Activated CD8-positive, alpha-beta memory T cell treated with anti-CD3 and anti-CD28 coated beads for 1 hour (primary cell): ENCODE measurements at places on chromosomes 2 and 18.

- no peak for DNase-seq
Measured at GRCh38 chr2:39059366-39059952, 61.4 kb downstream of the SOS1 start.

DNA sequence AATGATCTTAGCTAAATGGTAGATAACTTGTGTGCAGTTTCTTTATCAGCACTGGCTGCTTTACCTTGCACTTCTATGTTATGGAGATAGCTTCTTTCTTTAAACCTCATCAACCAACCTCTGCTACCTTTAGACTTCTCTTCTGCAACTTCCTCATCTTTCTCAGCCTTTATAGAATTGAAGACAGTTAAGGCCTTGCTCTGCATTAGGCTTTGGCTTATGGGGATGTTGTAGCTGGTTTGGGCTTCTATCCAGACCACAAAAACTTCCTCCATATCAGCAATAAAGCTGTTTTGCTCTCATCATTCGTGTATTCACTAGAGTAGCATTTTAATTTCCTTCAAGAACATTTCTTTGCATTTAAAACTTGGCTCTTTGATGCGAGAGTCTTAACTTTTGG, 123.7 kb downstream of the PIK3C3 start:
- DNase-seq, result no peak

DNA sequence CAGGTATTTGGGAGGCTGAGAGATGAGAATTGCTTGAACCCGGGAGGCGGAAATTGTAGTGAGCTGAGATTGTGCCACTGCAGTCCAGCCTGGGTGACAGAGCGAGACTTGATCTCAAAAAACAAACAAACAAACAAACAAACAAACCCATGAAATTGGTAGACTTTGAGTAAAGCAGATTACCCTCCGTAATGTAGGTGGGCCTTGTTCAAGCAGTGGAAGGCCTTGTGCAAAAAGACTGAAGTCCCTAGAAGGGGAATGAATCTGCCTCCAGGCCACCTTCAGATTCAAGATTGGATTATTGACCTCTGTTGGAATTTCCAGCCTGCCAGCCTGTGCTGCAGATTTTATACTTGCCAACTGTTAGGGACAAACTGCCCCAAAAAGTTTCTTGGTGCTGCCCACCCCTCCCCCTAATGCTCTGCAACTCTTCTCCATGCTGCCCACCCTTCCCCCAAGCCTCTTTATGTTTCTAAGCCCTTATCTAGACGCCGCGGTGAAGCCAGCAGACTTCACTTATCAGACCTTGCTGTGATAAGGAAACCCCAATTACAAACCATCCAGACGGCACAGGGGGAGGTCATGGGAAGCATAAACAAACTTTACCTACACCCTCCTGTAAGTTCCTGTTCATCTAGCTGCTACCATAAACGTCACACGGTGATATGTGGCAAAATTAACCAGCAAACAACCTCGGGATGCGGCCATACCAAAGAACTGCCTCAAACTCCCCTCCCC, 17.0 kb downstream of the CYP27A1 start:
- no peak for DNase-seq

DNA sequence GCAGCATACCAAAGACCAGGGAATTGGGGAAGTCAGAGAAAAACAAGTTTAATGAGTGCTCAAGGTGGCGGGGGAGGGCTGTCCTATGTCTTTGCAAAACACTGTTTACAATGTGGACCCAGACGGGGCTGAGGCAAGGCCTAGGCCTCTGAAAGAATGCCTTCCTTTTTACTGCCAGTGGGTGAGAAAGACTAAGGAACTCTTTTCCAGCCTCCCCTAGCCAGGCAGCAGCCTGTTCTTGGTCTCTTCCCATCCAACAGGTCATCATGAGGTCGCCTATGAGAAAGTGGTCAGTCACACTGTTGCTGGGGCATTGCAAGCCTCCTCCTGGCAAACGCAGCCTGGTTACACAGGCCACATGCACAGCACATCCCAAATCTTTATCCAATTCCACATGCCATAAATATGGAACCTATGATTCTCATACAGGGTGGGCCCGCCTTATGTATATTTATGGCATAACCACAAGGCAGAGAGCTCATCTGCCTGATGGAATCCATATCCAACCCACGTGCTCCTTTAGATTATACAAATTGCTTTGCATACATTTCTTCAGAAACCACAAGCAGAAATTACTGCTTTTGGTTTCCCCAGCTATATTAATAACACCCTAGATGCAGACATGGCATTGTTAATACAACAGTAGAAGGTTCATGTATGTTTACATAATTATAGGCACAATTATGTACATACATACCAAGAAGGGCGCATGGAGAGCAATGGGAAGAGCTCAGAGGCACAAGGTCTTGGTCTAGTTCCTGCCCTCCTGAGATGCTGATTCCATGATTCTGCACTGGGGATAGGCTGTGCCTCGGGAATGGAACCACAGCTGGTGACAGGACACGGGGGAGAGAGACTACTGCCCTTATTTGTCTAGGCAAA, 48.6 kb downstream of the NRP2 start:
- no peak for DNase-seq

GRCh38 chr2:73307720-73308119, 14.4 kb upstream of the EGR4 start:
- DNase-seq, result no peak

DNA sequence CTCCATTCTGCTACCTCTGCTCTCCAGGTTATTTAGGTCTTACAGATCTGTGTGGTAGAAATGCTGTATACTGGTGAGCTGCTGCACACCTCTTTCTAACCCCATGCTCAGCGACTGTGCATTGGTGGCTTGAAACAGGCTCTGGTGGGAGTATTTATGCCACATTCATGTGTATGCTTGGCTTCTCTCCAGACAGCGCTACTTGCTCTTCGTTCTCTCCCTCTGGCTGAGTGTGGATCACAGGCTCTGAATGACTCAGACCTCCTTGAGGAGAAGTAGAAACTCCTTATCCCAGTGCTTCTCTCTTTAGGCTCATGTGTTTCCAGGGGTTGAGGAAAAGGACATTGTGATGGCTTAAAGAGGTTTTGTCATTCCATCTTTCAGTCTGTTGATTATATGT, 54.9 kb downstream of the FHOD3 start:
- no peak for DNase-seq

DNA sequence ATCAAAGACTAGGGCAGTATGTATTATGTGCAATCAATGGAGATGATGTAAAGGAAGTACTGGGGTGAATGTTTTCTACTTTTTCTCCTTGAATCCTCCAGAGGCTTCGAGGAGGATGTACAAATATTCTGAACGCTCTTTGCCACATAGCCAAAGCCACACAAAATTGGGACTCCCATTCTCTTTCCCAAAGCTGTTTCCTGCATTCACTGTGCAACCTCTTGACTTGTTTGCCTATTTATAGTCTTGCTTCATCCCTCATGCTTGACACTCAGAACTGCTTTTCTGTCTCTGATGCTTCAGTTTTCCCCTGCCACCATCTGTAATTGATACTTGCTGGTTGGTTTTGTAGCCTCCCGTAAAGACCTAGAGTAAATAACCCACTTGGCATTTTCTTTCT, 208.2 kb upstream of the RBMS1 start:
- DNase-seq, result no peak

- DNase-seq, result no peak
Measured at GRCh38 chr2:223185638-223186037, 133.6 kb downstream of the KCNE4 start.

DNA sequence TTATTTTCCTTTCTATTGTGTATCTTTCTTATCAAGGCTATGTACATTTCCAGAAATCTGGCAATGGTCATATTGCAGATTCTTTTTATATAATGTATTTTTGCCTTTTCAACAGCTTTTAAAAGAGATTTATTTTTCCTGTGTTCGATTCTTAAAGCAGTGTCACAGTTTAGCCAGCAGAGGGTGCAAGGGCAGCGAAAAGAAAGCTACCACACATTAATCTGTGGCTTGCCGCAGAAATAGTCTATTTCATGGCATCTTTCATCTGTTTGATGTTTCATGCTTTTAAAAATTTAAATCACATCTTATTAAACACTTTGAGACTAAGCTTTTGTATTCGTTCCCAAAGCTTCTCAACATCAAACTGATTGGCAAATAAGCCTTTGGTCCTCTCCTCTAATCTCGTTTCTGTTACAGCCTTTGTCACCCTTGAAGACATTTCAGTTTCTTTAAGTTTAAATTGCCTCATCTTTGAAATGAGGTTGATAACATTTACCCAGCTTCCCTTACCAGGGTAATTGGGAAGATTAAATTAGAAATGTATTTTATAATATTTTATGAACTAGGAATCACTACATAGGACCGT, 73.3 kb downstream of the PIK3C3 start:
- DNase-seq, result peak; percentile 8

GRCh38 chr2:62704654-62705006, 883 bp upstream of the EHBP1 start:
- DNase-seq, result no peak

GRCh38 chr18:60022671-60023276, 123.0 kb downstream of the PMAIP1 start:
- DNase-seq, result no peak

- DNase-seq, result no peak
Measured at GRCh38 chr18:75204732-75205513, 4.0 kb downstream of the PTGR3 start.

DNA sequence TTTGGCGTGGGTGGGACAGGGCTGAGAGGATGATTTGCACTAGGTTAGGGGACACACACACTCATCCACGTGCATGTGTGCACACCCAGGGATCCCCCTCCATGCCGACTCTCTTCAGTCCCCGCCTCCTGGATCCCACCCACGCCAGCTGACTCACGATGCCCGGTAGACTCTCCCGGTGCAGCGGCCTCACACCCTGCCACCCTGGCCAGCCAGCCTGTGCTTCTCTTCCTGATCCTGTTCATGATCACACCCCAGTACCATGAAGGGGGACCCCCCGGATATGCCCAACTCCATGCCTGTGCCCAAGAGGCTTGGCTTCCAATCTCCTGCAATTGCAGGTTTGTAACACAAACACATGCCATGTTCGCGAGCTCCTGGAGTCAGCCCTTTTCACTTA, 157.8 kb upstream of the HDAC4 start:
- no peak for DNase-seq

- DNase-seq, result no peak
Measured at GRCh38 chr2:229633556-229633955, 80.8 kb downstream of the DNER start.

GRCh38 chr2:11128243-11128951, 26.9 kb upstream of the SLC66A3 start:
- no peak for DNase-seq

- DNase-seq, result no peak
Measured at GRCh38 chr2:101759162-101759561, 61.7 kb downstream of the MAP4K4 start.

DNA sequence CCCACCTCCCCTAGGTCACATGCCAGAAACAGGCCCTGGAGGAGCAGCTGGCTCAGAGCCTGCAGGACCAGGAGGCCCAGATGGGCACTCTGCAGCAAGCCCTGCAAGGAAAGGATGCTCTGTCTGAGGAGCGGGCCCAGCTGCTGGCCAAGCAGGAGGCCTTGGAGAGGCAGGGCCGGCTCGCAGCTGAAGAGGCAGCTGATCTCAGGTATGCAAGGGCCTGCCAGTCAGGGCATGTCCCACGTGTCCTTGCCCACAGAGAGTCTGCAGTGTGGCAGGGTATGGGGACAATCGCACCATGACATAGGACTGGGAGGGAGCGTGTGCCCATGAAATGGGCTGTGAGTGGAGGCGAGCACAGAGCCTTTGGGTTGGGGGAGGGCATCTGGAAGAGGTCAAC, 39.9 kb downstream of the CROCC2 start:
- no peak for DNase-seq

- DNase-seq, result no peak
Measured at GRCh38 chr18:9856092-9856491, 29.7 kb upstream of the TXNDC2 start.

DNA sequence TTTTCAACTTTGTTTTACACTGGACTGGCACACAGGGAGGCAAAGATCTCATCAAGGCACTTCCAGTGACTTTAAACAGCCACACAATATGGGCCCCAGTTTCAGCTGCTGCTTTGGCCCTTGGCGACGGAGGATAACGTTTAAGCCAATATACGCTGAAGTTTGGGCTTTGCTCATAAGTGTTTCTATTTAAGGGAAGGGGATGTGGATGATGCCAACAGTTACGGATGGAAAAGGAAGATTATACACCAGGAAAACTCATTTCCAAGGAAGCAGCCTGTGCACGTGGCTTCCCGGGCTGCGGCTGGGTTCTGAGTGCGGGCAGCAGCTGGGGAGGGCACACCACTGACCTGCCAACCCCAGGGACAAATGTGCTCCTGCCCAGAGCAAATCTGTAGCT, 151.1 kb downstream of the SH3BP4 start:
- no peak for DNase-seq

GRCh38 chr2:29065068-29065811, 9.1 kb downstream of the PCARE start:
- DNase-seq, result no peak
